ENCODE measurements at places on chromosomes 13 and 19.

GRCh38 chr19:55101261-55101660 is 16.2 kb downstream of the PPP1R12C start:
- DNase-seq = no peak

DNA sequence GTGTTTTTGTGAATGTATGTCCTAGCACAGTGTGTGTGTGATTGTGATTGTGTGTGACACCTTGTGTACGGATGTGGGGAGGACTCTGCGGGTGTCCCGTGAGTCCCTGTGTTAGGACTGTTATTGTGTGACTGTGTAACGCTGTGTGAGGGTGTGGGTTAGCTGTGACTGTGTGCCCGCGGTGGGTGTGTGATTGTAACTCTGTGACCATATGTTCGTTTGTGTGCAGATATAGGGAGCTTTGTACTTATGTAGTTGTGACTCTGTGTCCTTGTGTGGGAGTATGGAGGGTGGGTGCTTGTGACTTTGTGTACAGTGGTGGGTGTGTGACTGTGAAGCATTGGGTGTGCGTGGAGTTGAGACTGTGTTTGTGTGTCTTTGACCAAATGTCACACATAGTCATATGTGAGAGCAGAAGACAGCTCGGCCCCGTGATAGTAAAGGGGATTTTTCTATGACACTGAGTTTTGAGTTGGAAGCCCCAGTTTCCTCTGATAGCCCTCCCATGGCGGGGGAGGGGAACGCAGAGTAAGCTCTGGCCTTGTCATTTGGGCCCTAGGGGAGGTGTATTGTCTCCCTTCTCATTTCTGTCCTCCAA is 949 bp upstream of the ZNF260 start:
- DNase-seq = peak; percentile 8

GRCh38 chr13:114065926-114066774 is 66.3 kb downstream of the RASA3 start:
- peak; percentile 39 for DNase-seq

DNA sequence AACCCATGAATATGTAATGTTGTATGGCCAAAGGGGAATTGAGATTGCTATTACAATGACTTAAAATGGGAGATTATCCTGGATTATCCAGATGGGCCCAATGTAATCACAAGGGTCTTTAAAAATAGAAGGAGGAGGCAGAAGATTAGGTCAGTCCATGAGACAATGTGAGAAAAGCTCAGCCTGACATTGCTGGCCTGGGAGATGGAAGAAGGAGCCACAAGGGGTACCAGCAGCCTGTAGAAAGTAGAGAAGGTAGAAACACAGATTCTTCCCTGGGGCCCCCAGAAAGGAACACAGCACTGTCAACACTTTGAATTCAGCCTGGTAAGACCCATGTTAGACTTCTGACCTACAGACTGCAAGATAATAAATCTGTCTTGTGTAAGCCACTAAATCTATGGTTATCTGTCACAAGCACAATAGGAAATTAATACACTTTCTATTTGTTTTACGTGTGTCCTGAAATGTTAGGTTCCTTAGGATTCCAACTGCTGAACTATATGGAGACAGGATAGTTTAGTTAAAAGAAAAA is 132.9 kb upstream of the SERP2 start:
- no peak for DNase-seq

GRCh38 chr19:14248578-14249011 is 42.6 kb upstream of the ADGRL1 start:
- peak; percentile 59 for DNase-seq

DNA sequence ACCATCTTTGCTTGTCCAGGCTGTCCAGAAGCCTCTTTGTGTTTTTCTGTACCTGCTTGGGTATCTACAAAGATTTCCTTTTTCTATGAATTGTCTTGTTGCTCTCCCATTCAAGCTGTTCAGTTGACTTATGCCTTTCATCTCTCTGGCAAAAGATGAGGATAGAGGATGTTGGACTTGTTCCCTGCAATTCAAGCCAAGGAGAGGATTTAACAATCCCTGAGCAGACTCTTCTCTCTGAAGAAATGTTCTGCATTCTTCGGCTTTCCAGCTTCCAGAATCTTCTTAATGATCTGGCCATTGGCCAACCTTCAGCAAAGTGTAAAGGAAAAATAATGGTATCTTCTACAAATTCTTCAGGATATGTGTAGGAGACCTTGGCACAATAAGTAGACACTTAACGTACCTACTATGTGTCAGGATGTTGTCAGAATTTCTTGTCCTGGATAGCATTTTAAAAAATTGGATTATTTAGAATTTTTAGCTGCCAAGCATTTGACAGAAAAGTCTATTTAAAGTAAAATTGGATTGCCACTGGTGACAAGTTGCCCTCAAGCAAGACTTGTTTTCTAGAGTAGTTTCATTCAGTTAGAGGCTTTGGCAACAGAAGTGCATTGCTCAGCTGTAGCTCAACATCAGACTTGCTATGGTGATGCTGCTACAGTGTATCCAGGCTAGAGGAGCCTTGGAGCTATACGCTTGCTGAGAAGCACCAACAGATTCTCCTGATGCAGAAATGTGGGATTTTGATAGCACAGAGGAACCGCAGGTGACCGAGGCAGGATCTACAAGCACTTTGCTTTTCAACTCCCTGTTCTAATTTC is 455.7 kb downstream of the SUCLA2 start:
- no peak for DNase-seq

Data from mucosa of descending colon (tissue), 3 donors.